ENCODE measurements at places on chromosomes 16 and 17. TPM values are rescaled to one million over a fixed set of nuclear protein-coding genes. Genes with fewer than 3 reads are reported as not detected.

Gene SULT1A3
- total RNA-seq: 16.8 TPM

Gene SOX8
- 1.8 TPM for total RNA-seq

Gene CRYM
- 0.41 TPM for total RNA-seq

Gene TSPOAP1
- 0.05 TPM for total RNA-seq

Gene GCGR
- total RNA-seq: 1.6 TPM

Gene CD19
- total RNA-seq: not detected

Gene NACA2
- total RNA-seq: not detected

Gene NPIPA2
- total RNA-seq: 3.9 TPM

DNA sequence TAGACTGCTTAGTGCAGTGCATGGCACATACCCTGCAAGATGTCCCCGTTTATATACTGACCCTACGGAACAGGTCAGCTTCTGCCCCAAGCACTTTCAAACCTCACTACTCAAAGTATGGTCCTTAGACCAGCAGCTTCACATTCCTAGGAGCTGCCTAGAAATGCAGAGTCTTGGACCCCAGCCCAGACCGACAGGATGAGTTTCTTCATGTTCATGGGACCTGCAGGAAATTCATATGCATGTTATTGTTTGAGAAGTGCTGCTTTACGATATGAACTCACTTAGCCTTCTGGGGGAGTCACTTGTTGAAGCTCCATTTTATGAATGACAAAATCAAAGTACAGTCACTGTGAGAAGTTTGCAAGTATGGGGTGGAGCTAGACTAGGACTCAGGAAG, 82.6 kb downstream of the DYNLRB2 start:
- no peak for DNase-seq

GRCh38 chr17:38571833-38572668, 33.7 kb downstream of the SRCIN1 start:
- no peak for DNase-seq

DNA sequence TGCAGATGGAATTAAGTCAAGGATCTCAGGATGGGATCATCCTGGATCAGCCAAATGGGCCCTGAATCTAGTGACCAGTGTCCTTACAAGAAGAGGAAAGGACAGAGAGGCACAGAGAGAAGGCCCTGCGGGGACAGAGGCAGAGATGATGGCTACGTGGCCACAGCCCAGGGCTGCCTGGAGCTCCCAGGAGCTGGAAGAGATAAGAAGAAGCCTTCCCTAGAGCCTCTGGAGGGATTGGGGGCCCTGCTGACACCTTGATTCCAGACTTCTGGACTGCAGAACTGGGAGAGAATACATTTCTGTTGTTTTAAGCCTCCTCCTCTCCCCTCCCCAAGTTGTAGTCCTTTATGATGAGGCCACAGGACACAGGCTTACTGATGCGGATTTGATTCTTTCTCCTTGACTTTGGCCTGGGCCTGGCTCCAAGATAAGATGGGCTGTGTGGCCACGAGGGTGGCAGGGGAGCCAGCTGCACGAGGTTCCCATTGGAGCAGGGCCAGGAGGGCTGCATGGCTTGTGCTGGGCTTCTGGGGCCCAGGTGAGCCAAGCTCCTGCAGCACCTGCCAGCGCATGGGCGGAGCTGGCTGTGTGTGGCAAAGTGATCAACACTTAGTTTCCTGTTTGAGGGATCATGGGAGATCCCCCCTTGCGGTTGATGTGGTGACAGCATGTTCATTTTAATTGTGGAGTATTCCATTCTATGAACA, 146.1 kb downstream of the IRF8 start:
- DNase-seq: no peak

DNA sequence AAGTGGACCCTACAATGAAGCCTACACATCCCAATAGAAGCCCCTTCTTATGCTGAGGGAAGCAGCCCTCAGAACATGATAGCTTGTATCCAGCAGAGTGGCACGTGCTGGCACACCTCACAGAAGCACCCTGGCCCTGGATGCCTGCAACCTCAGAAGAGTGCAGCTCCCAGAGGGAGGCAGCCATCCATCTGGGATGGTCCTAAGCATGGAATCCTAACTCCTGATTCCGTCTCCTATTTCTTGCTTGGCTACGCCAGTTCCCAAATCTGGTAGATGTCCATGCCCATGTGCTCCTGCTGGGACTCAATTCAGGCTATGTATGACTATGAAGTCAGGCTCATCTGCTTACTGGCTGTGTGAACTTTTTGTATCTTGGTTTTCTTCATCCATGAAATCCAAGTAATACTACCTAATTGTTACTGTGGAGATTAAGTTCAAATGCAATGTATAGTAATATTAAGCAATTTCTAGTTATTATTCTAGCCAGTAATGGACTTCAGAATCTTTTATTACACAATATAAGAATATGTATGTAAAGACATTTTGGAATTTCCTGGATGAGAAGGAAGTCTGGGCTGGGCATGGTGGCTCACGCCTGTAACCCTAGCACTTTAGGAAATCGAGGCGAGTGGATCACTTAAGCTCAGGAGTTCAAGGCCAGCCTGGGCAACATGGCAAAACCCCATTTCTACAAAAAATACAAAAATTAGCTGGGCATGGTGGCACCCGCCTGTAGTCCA, 32.4 kb downstream of the SIAH1 start:
- no peak for DNase-seq

DNA sequence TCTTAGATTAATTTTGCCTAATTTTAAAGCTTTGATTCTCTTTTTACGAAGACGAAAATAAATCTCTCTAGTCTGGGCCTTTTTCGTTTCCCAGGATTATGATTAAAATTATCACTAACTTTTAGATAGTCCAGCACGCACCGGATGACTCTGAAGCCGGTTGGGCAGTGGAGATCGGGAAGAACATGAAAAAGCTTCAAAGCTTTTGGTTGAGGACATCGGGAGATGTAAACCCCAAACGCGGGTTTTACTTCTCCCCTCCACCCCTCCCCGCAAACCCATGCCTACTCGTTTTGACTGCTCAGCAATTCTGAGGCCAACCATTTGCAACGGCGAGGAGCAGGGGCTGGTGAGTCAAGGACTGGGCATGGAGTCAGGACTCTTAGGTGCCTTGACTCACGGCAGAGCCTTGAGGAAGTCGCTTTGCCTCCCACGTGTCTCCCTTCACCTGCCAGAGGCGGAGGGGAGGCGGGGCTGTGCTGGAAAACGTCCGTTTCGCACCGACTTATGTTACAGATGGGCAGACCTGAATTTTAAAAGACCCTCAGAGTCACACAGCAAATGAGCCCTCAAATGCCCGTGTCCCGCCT, 989 bp upstream of the DUSP14 start:
- DNase-seq: peak; percentile 76

DNA sequence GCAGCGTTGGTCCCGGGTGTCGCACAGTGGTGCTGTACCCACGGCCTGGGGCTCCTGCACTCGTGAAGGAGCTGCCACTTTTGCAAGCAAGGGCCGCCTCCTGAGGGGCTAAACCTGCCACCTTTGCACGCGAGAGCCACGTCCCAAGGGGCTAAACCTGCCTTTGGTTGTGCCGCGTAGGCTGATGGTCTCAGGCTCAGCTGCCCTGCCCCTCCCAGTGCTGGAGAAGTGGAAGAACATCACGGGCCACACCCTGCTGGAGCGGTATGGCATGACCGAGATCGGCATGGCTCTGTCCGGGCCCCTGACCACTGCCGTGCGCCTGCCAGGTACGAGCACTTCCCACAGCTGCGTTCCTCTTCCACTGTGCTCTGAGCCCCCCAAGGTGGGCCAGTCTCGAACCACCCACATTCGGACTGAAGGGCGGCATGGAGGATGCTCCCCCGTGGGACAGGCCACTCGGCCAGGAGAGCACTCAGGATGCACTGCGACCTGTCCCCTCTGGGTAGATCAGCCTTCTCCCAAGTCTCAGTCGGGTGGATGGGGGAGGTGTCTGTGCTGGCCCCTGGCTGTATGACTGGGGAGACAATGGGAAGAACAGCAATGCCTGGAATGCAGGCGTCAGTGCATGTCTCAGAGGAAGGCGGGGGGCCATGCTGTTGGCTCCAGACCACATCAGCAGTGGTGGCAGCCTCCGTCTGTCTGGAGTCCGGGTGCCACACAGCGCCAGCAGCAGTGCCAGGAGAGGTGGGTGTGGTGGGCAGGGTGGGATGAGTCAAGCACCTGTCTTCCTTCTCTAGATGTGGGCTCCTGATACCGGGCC, 20.7 kb downstream of the ACSF3 start:
- no peak for DNase-seq

DNA sequence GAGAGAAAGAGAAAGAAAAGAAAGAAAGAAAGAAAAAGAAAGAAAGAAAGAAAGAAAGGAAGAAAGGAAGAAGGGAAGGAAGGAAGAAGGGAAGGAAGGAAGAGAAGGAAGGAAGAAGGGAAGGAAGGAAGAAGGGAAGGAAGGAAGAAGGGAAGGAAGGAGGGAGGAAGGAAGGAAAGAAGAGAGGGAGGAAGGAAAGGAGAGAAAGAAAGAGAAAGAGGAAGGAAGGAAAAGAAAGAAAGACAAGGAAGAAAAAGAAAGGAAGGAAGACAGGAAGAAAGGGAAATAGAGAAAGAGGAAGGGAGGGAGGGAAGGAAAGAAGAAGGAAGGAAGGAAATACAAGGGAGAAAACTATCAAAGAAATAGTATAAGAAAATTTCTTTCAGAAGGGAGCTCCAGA, 7.2 kb upstream of the KRTAP4-7 start:
- no peak for DNase-seq

- no peak for DNase-seq
Observed at GRCh38 chr17:82216301-82217119, 3.9 kb upstream of the CCDC57 start.

GRCh38 chr16:55035029-55035428, 104.4 kb downstream of the IRX5 start:
- no peak for DNase-seq

GRCh38 chr16:22813223-22813947, 577 bp upstream of the HS3ST2 start:
- DNase-seq: no peak

DNA sequence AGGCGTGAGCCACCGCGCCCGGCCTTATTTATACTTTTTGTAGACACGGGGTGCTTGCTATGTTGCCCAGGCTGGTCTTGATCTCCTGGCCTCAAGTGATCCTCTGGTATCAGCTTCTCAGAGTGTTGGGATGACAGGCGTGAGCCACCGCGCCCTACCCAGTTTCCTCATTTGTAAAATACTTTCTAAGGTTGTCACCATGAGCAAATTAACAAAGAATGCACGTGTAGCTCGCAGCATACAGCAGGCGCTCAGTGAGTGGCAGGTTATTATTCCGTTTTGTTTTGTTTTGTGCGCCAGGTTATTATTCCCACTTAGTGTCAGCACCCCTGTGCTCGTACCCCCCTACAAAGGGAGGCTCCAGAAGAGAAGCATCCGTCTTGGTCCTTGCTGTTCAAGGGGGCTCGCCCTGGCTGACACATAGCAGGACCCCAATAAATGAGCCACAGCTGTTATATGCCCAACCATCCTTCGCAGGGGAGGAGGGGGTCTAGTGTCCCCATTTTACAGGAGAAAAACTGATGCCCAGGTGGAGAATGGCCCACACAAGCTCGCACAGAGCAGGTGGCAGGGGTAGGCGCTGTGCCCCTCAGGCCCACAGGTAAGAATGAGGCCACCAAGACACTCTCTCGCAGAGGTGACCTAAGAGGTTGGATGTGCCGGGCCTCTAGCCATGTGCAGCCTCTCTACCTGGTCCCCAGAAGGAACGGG, 686 bp upstream of the MIEF2 start:
- peak; percentile 83 for DNase-seq

GRCh38 chr16:88013091-88013609, 61.9 kb downstream of the BANP start:
- no peak for DNase-seq

- DNase-seq: no peak
Observed at GRCh38 chr17:70906808-70907207, 737.5 kb downstream of the KCNJ2 start.

DNA sequence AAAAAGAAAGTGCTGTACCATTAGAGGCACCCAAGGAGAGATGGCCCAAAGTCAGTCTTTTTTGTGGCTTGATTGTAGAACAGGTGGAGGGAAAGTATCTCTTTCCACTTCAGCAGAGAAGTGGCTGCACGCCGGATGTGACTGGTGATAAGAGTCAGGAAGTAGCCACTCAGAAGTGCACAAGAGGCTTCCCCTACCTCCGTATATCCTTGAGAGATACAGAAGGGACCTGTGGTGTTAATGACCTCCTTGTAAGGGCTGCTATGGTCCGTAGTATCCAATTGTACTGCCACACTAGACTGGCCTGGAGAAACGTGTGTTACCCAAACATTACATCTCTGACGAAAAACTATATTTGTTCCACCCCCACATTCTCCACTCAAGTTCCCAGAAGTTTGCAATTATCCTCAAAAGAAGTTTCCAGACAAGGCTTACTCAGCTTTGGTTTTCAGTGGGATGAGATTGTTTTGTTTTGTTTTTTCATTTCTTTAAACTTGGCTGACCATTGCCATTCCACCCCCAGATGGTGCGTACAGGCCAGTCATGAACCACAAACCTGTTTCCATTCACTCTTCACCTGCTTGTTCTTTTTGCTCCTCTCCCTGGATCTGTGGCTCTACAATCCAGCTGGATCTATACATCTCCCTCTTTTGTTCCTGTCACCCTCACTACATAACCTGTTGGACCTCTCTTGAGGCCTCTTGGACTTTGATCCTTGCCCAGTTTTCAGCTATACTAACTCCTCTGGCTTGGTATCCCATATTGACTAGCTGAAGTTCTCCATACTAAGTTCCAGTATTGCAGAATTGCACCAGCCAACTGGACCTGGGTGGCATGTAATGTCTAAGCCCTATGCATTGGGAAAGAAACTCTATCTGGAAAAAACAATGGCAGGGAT, 20.7 kb upstream of the MED13 start:
- DNase-seq: no peak

- no peak for DNase-seq
Observed at GRCh38 chr17:57604771-57605674, 140.1 kb downstream of the CCDC182 start.

GRCh38 chr16:23254338-23254737, 47.8 kb upstream of the SCNN1B start:
- no peak for DNase-seq

GRCh38 chr17:17186051-17186450, 20.1 kb downstream of the PLD6 start:
- DNase-seq: no peak

DNA sequence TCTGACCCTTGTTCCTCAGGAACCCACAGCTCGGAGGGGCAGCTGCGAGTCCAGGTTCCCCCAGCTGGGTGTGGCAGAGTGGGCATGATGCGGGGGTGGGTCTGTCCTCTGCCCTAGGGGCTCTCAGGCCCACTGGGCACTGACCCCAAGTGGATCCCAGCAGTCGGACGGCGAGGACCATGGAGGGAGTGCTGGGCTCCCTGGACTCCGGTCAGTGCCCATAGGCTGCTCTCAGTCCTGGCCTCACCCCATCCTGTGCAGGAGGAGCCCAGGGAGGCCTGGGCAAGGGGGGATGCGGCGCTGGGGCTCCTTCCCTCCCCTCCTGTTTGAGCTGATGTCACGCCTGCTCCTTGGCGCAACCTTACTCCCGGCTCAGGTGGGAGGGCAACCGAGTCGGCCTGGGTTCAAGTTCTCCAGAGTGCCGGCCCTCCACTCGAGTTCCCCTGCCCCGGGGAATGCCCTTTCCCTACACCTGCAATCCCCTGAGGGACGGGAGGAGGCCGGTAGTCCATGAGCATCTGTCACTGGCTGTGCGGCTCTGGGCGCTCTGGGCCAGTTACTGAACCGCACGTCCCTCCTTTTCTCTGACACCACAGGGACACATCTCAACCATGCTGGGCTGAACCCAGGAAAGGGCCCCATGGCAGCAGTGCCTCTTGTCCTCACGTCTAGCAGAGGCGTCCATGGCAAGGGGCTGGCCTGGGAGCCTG, 52.6 kb upstream of the ACSF3 start:
- DNase-seq: no peak

GRCh38 chr17:75959051-75959838, 18.4 kb upstream of the FBF1 start:
- DNase-seq: no peak
